ENCODE measurements at places on chromosomes 1 and 21.

GRCh38 chr1:204152310-204153044, 633 bp upstream of the ETNK2 start:
- no peak for DNase-seq

DNA sequence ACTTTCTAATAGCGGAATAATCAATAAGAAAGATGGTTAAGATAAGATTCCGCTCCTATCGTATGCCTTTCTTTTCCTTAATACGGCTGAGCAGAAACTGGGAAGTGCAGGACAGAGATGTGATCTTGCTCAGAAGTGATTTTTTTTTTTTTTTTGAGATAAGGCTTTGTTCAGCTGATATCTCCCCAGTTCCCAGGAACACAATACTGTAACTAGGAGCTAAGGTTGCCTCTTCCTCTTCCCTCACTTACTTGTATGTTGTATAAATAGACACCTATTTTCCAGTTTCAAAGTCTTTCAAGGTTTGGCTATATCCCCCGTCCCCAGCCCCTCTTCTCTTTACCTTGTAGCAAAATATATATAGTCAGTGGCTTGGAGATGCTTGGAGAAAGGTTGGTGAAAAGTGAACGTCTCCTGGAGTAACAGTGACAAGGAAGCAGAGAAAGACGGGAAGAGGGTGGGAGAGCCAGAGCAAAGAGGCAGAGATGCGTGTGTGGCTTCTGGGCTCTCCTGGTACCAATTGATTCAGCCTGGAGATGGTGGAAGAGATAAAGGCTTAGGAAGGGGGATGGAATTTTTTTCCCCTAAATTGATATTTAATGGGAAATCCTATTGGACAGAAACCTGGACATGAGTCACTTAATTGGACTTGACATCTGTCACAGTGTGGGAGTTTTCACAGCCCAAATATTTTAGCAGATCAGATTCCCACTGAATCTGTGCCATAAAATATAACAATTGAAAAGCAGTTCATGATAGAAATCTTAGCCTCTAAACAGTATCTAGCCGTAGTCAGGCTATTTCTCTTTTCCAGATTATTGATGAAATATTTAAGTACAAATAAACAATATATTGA, at the start of gene NHLH2:
Gene NHLH2 (minus strand): TSS at position 522 of the 856 bp plus-strand sequence. CDS start 2,754 bp downstream, outside the sequence.
- no peak for DNase-seq

DNA sequence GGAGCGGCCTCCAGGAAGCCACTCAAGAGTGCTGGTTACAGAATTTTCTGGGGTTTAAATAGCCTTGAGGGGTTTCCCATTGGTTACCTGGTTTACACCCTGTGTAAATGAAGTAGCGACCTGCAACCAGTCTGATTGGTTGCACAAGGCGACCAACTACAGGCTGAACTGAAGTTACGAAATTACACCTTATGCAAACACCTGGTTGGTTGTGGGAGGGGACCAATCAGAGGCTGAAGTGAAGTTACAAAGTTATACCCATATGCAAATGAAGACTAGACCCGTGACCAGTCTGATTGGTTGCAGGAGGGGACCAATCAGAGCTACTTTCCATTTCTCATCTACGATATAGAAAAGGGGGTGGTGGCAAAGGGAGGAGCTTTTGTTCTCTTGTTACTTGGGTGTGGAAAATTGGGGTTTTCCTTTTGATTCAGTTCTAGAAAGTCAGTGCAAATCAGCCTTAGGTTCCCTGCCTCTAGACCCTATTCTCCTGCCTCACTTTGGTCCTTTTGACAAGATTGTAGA, 22.2 kb upstream of the C1orf174 start:
- no peak for DNase-seq

- DNase-seq = peak; percentile 5
Observed at GRCh38 chr1:171984850-171985485, 143.7 kb downstream of the DNM3 start.

DNA sequence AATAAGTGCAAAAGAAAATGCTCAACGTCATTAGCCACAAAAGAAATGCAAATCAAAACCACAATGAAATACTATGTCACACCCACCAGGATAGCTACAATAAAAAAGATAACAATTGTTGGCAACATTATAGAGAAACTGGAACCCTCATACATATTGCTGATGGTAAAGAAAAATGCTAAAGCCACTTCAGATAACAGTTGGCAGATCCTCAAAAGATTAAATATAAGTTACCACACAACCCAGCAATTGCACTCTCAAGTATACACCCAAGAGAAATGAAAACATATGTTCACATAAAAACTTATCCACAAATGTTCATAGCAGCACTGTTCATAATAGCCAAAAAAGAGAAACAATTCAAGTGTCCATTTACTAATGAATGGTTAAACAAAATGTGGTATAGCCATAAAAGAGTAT, 20.7 kb downstream of the TRIM33 start:
- no peak for DNase-seq

GRCh38 chr21:31668651-31669491, 9.4 kb downstream of the SOD1 start:
- no peak for DNase-seq

- DNase-seq = no peak
Observed at GRCh38 chr1:82227306-82228095, 426.8 kb downstream of the ADGRL2 start.

All from NCI-H1417 (cell line).